Osteocyte (in vitro differentiated cells): ENCODE measurements at places on chromosomes 13 and 19.

- DNase-seq: no peak
Observed at GRCh38 chr13:95160112-95160906, 140.9 kb downstream of the ABCC4 start.

- peak; percentile 83 for DNase-seq
Observed at GRCh38 chr19:18898081-18898606, 2.2 kb upstream of the CERS1 start.

- DNase-seq: no peak
Observed at GRCh38 chr19:48994035-48994386, 324 bp downstream of the RUVBL2 start.

- DNase-seq: no peak
Observed at GRCh38 chr19:13024126-13024950, 29.1 kb downstream of the NFIX start.

DNA sequence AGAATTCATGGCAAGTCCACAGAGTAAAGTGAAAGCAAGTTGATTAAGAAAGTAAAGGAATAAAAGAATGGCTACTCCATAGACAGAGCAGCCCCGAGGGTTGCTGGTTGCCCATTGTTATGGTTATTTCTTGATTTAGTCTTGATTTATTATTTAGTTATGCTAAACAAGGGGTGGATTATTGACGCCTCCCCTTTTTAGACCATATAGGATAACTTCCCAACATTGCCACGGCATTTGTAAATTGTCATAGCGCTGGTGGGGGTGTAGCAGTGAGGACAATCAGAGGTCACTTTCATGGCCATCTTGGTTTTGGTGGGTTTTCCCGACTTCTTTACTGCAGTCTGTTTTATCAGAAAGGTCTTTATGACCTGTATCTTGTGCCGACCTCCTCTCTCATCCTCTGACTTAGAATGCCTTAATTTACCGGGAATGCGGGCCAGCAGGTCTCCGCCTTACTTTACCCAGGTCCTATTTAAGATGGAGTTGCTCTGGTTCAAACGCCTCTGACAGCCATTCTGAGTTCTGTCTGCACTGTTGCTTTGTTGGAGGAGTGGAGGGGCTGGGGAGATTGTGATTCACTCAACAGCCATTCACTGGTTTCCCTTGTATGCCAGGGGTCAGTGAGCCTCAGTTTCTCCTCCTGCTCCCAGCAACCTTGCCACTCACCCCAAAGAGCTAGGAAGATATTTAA, 27.6 kb downstream of the HPN start:
- DNase-seq: no peak

GRCh38 chr13:32852526-32852925, 163.7 kb upstream of the KL start:
- DNase-seq: no peak

DNA sequence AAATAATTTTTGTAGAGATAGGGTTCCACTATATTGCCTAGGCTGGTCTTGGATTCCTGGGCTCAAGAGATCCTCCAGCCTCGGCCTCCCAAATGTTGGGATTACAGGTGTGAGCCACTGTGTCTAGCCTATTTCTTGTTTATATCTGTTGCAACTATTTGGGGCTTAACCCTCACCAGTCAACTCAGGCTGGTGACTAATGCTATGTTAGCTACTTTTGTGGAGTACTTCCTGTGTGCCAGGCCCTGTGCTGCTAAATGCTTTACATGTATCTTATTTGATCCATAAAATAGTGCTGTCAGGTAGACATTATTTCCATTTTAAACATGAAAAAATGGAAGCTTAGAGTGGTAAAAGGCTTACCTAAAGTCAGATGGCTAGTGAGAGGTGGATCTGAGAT, 13.8 kb downstream of the CEACAM1 start:
- DNase-seq: no peak

DNA sequence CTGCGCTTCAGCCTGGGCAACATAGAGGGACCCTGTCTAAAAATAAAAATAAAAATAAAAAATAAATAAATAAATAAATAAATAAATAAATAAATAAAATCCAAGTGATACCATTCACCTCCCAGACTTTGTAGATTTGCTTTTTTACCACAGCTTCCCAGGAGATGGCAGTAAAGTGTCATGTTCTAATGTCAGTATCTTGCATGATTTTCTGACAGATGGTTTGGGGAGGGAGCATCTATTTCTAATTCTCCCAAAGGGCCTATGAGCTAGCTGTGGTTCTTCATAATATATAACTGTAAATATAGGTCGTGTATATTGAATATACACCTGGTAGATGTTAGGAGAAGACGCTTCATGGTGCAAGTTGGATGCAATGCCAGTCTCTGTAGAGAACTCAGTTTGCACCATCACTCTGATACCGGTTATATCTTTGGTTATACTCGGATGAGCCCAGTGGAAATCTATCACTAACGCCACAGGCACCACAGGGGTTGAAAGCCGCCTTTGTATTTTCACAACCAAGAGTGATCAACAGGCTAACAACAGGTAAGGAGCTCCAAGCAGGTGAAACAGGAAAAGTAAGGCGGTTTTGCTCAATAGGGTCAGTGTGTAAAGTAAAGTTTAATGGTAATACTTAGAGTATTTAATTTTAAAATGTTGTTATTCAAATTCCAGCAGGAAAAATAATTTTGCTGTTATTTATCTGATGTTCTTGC, 13.9 kb downstream of the APLP1 start:
- no peak for DNase-seq

GRCh38 chr19:7515110-7515644, 726 bp upstream of the ZNF358 start:
- DNase-seq: no peak

GRCh38 chr13:80473695-80474094, 132.8 kb upstream of the SPRY2 start:
- no peak for DNase-seq

GRCh38 chr13:96519380-96519779, 429.5 kb downstream of the HS6ST3 start:
- no peak for DNase-seq

- DNase-seq: no peak
Observed at GRCh38 chr13:37109051-37109678, 3.7 kb upstream of the CSNK1A1L start.

DNA sequence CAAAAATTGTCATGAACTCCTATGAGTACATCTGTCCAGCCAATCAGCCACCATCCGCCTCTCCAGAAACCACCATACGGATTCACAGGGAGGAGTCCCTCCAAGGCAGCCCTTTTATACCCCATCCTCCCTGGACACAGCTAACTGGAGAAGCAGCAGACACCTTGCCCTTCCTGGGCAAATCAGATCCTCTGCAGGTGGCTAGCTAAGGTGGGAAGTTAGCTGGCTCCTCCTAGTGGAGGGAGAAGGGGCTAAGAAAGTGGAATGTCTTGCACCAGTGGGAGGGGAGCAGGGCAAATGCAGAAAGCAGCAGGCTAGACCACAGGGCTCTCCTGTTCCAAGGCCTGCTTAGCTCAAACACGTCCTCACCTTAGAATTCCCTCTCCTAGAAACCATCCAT, 46.2 kb upstream of the UQCRFS1 start:
- no peak for DNase-seq

GRCh38 chr13:75432045-75432444, 49.9 kb downstream of the TBC1D4 start:
- no peak for DNase-seq

GRCh38 chr13:35530147-35530546, 53.7 kb upstream of the MAB21L1 start:
- DNase-seq: no peak

- no peak for DNase-seq
Observed at GRCh38 chr13:35979361-35979951, 151.7 kb downstream of the DCLK1 start.

DNA sequence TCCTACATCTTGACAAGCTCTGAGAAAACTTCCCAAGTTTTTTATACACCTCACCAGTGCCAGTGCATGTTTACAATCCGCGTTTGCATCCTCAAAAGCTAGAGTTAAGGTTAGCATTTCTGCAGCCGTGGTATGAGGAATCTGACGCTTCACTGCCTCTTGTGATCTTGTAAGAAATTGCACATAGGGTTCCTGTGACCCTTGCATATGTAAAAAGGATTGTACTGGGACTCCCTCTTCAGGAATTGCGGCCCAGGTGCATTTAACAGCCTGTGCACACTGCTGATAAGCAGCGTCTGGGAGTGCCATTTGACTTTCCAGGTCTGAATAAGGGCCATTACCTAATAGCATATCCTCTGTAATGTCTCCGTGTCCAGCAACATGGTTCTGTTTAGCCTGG, 15.3 kb downstream of the FPR3 start:
- DNase-seq: no peak

DNA sequence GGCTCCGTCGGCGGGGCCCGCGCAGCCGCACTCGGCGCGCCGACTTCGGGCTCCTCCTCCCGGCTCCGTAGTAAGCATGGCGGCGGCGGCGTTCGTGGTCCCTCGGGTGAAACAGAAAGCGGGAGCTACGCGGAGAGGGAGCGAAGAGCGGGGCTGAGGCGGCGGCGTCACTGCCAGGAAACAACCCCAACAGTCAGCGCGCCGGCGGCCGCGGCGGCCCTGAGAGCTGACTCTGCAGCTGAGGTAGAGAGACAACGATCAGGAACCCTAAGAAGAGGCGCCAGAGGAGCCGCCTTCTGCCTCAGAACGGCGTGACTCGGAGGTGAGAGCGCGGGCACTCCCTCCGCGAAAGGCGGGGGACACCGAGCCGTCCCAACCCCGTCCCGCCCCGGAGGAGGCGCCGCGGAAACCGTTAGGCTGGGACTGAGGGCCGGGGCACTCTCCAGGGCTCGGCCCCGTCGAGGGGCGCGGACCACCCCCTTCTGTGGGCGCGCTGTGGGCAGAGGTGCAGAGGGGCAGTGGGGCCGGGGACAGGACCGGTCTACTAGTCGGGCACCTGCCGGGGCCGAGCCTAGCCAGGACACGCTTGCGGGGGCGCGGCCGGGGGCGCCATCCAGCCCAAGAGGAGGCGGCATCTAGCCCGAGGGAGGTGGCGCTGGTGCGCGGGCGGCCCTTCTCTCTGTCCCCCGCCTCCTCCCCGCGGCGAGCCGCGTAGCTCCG, at the start of gene FNDC3A:
FNDC3A (plus strand) TSS at position 57 of the 720 bp plus-strand sequence. CDS start 30,279 bp downstream, outside the sequence.
- peak; percentile 94 for DNase-seq

- no peak for DNase-seq
Observed at GRCh38 chr13:99506634-99507033, 5.4 kb downstream of the TM9SF2 start.

GRCh38 chr13:111883571-111884343, 183.2 kb upstream of the SOX1 start:
- DNase-seq: peak; percentile 67

GRCh38 chr13:100209857-100210825, 121.2 kb downstream of the PCCA start:
- no peak for DNase-seq

DNA sequence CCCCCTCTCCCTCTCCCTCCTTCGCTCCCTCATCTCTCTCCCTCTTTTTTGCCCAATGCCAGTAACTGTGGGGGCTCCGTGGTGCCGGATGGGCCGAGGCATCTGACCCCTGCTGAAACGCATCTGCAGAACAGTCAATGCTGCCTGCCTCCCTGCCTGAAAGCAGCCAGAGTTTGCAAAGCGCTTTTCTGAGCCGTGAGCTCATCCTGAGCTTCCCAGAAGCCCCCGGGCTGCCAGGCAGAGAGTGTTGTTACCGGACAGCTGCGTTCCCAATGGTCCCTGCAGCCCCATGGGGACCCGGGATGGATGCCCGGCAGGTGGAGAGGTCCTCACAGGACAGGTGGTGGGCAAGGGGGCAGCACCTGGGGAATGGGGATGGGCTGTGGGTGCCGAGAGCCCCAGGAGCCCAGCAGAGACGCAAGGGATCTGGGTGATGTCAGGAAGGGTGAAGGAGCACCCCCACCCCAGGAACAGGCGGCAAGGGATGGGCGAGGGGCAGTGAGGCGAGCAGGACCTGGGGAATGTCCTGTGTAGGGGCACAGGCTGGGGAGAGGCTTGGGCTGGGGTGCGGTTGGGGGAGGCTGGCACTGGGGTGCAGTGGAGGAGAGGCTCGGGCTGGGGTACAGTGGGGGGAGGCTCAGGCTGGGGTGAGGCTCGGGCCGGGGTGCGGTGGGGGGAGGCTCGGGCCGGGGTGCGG, 33.0 kb downstream of the GPX4 start:
- DNase-seq: no peak

DNA sequence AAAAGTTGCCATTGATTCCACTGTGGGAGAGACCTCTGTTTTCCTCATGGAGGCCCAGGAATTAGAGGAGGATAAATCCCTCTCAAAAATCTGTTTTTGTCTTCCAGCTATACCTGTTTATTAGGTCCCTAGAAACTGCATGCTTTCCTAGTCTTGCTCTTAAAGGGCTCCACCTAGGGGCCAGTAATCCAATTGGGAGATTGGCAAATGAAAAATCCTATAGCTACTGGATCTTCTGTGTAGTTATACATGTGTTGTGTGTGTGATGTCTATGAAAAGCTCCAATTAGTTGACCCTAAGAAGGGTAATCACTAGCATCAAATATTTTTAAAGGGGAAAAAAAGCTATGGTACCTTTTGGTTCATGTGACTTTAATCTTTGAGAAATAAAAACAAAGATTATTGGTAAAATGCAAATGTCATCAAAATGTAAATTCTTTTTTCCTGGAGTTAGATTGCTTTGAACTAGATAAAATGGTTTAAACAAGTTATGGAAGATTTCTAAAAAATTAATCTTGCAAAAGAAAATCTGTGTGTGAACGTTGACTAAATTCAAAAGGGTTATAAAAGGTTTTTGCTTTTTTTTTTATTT, 63.4 kb upstream of the C1QTNF9B start:
- no peak for DNase-seq

DNA sequence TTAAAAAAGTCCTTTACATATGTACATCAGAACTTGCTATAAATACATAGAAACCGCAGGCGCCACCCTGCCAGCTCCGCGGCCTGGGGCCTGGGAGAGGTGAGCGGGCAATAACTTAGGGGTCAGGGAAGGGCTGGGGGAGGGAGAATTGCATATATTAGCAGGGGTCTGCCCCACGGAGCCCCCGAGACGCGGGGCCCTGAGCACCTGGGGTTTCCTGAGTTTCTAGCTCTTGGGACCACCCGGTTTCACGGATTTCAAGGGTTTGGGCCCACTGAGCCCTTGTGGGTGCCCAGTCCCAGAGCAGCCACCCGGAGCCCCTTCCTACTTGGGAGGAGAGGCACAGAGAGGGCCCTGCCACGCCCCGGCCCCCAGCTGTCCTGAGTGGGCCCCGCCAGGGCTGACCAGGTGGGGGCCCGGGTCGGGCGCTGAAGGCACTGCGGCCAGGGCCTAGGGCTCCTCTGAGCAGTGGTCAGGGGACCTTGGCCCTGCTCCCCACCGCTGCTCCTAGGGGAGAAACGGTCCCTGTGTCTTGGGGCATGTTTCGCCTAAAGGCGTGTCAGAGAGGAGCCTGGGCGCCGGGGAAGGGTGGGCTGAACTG, 4.0 kb downstream of the GPX4 start:
- DNase-seq: no peak

GRCh38 chr13:34862311-34862710, 79.8 kb upstream of the NBEA start:
- DNase-seq: no peak

DNA sequence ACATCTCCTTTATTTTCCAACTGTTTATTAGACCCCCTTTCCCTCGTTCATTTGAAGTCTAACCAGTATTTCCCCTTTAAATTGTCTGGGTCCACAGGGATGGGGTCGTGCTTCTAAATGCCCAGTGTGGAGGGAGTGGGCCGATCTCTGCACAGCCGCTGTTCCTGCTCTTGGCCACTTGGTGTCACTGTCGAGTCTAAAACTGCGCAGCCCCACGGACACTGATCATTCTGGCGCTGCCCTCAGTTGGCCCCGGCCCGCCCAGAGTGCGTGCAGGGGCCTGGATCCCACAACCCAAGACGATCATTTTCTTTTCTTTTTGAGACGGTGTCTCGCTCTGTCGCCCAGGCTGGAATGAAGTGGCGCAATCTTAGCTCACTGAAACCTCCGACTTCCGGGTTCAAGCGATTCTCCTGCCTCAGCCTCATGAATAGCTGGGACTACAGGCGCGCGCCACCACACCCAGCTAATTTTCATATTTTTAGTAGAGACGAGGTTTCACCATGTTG, 12.0 kb downstream of the WDR88 start:
- DNase-seq: peak; percentile 86

GRCh38 chr13:99064624-99065234, 86.9 kb upstream of the DOCK9 start:
- DNase-seq: no peak
